Memory B cell (primary cell): ENCODE measurements at places on chromosomes 6 and 20.
A peak's percentile ranks its signal among the peaks of the same experiment; 100 is the strongest.

- no peak for DNase-seq
- H3K4me3 ChIP-seq: no peak overlapping the region
- peaks cover 4% of the 10 kb centered on the region for H3K36me3 ChIP-seq
Measured at GRCh38 chr6:16450821-16451220, 212.4 kb downstream of the GMPR start.

DNA sequence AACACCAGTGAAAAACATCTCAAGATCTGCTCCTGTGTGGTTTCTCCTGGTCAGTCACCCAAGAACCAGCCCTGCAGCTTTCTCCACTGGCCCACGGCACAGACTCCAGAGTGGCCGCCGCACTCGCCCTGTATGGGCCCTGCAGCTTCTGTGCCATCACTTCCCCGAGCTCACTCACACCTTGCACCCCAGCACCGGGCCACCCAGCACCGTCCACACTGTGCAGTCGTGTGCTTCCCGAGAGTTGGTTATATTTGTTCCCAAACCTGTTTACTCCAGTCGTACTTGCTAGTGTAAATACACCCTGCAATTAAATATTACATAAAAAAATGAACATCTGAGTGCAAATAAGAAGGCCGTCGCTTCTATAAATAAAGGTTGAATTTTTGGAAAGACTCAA is 341.7 kb downstream of the CDH26 start:
- no peaks in the 10 kb centered on the region for H3K4me1 ChIP-seq
- H3K27me3 ChIP-seq: no peaks in the 10 kb centered on the region
- H3K36me3 ChIP-seq: no peaks in the 10 kb centered on the region

DNA sequence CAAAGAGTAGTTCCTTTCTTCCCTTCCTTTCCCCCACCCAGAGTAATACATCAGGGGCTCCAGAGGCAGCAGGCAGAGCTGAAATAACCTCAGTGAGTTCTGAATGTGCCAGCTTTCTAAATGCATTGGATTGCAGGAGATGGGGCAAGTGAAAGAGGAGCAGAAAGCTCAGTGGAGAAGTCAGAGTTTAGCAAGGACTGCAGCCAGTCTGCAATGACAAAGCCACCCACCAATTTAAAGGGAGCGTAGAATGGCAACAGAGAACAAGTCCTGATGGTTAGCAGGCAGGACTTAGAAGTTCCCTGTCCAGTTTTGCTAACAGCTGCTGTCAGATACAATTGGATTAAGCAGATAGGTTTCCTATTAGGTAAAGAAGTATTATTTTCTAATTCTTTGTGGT is 203.4 kb upstream of the RIN2 start:
- DNase-seq: no peak
- H3K27ac ChIP-seq: no peak overlapping the region
- H3K4me3 ChIP-seq: no peak overlapping the region
- H3K36me3 ChIP-seq: no peaks in the 10 kb centered on the region
- no peaks in the 10 kb centered on the region for H3K4me1 ChIP-seq
- H3K27me3 ChIP-seq: peaks cover 1% of the 10 kb centered on the region

GRCh38 chr6:69719602-69720193 is 77.1 kb downstream of the LMBRD1 start:
- no peak overlapping the region for H3K27ac ChIP-seq
- H3K4me3 ChIP-seq: no peak overlapping the region

DNA sequence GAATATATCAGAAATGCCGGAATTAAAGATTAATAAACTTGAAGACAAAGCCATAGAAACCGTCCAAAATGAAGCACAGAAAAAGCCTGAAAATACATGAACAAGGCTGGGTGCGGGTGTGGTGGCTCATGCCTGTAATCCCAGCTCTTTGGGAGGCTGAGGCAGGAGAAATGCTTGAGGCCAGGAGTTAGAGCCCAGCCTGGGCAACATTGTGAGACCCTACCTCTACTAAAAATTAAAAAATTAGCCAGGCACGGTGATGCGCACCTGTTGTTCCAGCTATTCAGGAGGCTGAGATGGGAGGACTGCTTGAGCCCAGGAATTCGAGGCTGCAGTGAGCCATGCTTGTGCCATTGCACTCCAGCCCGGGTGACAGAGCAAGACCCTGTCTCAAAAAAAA is 32.9 kb downstream of the REV3L start:
- no peak overlapping the region for H3K4me3 ChIP-seq
- H3K27ac ChIP-seq: peak overlapping the region; percentile 6

DNA sequence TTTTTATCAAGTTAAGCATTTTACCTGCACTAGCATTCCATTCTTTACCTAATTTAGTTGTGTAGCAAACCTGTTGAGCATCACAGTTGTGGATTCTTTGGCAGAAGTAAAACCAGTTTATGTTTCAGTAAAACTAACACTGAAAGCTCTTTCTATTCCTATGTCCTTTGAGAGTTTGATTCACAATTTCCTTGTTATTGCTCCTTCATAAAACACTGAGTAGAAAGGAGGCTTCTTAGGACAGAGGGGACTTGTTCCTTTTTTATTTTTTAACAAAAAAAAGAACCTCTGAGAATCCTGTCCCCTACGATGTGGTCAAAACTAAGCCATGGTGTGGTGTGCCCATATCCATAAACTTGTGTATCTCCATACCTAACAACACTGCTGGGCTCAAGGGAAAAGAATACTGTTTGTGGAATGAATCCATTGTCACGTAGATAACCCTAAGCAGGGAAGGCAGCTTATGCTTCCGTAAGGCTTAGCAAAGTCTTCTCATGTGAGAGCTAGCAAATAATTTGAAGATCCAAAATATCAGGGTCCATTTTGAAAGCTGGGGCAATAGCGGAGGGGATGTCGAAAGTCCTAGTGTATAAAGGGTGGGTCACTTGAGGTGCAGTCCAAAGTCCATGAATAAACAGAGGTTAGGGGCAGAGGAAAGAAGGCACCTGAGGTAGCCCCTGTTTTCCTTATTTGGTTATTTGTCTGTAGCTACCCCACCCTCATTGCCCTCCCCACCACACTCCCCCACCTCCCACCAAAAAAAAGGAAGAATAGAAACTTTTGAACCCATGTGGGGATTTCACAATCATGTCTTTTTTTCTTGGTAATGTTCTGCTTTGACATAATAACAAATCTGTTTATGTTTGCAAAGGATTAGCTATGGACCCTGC is 71.0 kb downstream of the PLAGL1 start:
- no peak overlapping the region for H3K27ac ChIP-seq
- peaks cover 6% of the 10 kb centered on the region for H3K4me1 ChIP-seq
- no peak for DNase-seq
- H3K27me3 ChIP-seq: peaks cover 10% of the 10 kb centered on the region
- no peak overlapping the region for H3K4me3 ChIP-seq

DNA sequence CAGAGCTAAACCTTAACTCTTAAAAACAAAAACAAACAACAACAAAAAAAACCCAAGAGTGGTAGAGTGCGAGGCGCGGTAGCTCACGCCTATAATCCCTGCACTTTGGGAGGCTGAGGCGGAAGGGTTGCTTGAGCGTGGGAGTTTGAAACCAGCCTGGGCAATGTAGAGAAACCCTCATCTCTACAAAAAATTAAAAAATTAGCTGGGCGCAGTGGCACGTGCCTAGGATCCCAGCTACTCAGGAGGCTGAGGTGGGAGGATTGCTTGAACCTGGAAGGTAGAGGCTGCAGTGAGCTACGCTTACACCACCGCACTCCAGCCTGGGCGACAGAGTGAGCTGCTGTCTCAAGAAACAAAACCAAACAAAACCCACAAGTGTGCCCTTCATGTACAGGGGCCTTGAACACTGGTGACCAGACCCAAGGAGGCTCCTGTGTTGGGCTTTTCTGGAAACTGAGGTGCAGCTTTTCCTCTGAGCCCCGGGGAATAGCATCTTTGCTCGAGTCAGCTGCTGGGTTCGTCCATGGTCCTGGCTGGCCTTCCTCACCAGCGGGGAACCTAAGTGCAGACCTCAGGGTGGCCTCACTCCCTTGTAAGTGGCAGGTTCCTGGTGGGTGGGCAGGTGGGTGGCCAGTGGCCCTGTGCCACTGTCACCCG is 39.9 kb downstream of the PYGB start:
- H3K27ac ChIP-seq: no peak overlapping the region
- H3K4me3 ChIP-seq: no peak overlapping the region
- peaks cover 29% of the 10 kb centered on the region for H3K36me3 ChIP-seq

DNA sequence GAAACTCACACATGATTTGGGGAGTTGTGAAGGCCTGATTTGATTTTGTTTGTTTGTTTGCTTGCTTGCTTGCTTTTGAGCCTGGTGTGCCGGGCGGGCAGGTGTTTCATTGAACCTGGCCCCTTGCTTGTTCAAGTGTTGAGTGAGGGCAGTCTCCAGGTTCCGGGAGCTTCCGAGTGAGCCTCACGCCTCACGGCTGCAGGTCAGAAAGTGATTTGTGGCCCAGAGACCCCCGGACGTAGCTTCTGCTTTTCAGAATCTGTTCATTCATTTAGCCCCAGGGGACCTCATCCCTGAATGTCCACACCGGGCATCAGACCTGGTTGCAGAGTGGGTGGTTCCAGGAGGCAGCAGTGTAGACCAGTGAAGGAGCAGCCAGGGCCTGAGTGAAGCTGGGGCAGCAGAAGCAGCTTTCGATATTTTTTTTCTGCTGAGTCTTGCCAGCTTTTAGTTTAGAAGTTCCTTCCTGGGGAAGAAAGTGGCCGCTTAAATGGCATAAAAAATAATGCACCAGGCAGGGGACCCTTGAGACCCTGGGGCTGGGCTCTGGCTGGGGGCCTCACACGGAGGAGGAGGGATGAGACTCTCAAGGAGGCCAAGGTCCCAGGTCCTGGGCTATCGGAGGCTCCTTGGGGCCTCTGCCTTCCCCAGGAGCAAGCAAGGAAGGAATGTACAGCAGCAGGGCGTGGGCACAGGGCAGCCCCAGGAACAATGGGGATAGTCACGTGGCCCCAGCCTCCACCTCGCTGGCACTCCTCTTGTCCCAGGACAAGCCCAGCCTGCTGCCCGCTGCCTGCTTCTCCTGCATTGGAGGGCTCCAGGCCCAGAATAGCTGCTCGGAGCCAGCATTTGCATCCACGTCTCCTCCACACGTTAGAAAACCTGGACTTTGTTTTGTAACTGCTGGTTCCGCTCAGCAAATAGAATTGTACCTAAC is 89.2 kb upstream of the BHLHE23 start:
- DNase-seq: no peak
- H3K4me3 ChIP-seq: no peak overlapping the region
- H3K4me1 ChIP-seq: no peaks in the 10 kb centered on the region
- no peak overlapping the region for H3K27ac ChIP-seq
- no peaks in the 10 kb centered on the region for H3K27me3 ChIP-seq

DNA sequence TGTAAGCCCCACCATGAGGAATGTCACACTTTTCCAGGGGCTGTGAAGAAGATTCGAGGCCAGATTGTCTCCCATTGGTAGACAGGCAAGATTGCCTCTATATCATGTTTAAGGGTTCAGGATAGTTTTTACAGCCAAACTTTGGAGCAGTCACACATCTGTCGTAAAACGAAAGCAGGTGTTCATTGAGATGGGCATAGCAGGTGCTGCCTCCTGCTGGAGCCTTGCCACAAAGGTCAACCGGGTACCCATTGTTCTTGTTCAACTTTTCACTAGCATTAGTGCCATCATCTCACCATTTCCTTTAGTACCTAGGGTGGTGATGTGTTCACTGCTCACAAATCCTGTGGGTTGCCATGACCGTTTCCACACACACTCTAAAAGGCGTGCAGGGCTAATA is 198.3 kb downstream of the HTR1B start:
- H3K27ac ChIP-seq: no peak overlapping the region
- H3K36me3 ChIP-seq: no peaks in the 10 kb centered on the region
- no peaks in the 10 kb centered on the region for H3K4me1 ChIP-seq

GRCh38 chr20:57274299-57274698 is 7.9 kb upstream of the BMP7 start:
- H3K4me3 ChIP-seq: no peak overlapping the region
- H3K4me1 ChIP-seq: no peaks in the 10 kb centered on the region
- H3K27me3 ChIP-seq: peaks cover 18% of the 10 kb centered on the region
- no peaks in the 10 kb centered on the region for H3K36me3 ChIP-seq
- no peak overlapping the region for H3K27ac ChIP-seq
- no peak for DNase-seq

GRCh38 chr20:46850896-46851295 is 43.7 kb upstream of the EYA2 start:
- peaks cover 12% of the 10 kb centered on the region for H3K27me3 ChIP-seq
- H3K27ac ChIP-seq: no peak overlapping the region
- no peaks in the 10 kb centered on the region for H3K36me3 ChIP-seq
- H3K4me1 ChIP-seq: no peaks in the 10 kb centered on the region

DNA sequence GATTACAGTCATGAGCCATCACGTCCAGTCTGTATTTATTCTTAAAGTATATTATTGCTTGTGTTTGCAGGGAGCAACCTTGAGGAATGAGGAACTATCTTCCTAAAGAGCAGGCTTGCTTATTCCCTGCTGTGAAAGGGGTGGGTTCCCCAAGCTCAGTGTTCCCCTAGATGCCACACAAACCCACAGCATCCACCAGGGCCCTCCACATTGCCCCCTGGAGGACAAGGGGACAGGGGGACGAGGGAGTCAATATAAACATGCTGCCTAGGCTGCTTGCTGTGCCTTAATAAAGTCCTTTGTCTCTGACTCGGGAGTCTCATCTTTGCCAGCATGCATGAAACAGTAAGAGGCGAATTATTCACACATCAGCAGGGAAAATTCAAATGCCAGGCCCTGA is 8.0 kb upstream of the IDH3B start:
- peaks cover 14% of the 10 kb centered on the region for H3K27me3 ChIP-seq
- no peak overlapping the region for H3K4me3 ChIP-seq
- no peak overlapping the region for H3K27ac ChIP-seq
- H3K36me3 ChIP-seq: no peaks in the 10 kb centered on the region
- no peak for DNase-seq

DNA sequence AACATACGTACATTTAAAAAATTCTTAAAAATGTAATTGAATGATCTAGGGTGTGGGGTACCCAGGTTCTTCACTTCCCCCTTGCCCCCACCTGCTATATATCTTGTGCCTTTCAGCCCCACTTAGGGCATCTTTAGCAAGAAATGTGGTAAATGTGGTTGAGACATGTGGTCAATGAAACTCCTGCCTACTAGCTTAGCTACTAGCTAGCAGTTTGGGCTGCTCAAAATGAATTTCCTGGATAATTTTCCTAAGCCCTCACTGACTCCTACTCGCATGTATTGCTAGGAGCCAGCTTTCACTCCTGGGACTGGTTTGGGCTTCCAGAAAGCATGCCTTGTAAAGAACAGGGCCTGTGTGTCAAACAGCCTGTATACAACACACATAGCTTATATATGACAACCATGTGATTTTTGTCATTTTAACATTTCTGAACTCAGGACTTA is 257.3 kb downstream of the ATXN1 start:
- H3K27ac ChIP-seq: no peak overlapping the region
- H3K36me3 ChIP-seq: peaks cover 2% of the 10 kb centered on the region
- no peak for DNase-seq
- H3K4me1 ChIP-seq: peaks cover 25% of the 10 kb centered on the region
- no peaks in the 10 kb centered on the region for H3K27me3 ChIP-seq
